ENCODE measurements at places on chromosomes 2 and 18.

- DNase-seq, result no peak
Observed at GRCh38 chr18:36025025-36025424, 42.3 kb downstream of the RPRD1A start.

DNA sequence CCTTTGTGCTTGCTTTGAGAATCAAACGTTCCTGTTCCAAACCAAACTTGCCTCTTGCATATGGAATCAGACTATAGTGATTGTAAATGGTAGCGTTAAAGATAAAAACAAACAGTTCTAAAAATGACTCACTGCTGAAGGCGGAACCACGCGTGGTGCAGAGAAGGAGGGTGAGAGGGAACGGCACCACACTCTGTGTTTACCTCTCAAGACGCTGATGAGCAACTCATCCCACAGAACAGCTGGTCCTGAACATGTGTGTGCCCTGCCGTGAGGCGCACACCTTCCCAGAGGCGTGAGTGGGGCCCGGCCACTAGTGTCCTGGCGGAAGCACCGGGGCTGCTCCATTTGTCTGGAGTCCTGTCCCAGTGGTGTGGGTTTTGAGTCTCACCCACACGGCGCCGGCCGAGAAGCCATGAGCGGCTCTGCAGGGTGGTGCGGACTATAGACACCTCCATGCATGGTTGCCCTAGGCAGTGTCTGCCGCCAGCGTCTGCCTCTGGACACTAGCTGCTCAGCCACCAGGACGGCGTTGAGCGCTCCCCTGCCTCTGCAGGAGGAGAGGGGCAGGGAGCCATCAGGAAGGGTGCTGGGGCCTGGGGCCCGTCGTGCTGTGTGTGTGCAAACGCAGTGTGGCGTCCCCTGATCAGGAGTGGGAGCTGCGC is 52.1 kb downstream of the NFATC1 start:
- DNase-seq, result no peak

GRCh38 chr18:61093965-61094364 is 239.3 kb upstream of the CDH20 start:
- no peak for DNase-seq

DNA sequence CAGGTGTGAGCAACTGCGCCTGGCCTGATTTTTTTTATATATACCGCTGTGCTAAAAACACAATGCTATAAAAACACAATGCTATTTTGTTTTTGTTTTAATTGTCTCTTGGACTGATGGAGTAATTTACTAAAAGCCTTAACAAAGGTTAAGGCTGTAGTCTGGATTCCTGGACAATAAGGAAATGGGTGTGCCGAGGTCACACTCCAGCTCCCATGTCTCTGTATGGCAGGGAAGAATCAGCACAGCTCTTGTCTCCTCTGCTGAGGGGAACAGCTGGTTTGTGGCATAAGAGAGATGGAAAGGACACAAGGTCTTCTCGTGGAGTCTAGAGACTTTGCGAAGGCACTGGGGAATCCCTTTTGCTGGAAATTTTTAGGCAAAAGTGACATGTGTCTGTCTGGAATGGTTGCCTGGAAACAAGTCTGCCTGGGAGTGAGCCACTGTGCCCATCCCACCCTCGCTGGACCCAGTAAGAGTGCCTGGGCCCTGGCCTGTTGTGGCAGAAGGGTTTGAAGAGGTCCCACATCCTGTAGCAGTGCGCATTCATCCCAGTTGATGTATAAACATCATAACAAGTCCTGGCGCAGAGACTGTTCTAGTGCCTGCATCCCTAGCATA is 73.1 kb downstream of the MAPK4 start:
- no peak for DNase-seq

DNA sequence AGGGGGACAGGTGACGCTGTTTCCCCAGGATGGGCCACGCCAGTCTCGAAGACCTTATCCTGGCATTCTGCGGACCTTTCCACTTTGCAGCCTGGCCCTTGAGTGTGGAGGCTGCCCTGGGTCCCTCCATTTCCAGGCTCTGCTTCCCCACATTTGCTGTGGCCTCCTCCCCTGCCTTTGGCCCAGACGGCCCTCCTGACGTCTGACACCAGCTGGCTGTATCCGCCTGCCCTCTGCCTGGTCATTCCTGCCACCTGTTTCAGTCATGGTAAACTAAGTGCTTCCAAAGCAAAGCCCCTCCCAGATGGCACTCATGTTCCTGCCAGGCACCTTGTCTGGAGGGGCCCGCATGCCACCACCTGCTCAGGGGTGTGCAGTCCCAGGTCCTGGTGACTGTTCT is 95.1 kb downstream of the ASB1 start:
- DNase-seq, result no peak

- no peak for DNase-seq
Observed at GRCh38 chr2:70854411-70854810, 18.8 kb upstream of the CD207 start.

DNA sequence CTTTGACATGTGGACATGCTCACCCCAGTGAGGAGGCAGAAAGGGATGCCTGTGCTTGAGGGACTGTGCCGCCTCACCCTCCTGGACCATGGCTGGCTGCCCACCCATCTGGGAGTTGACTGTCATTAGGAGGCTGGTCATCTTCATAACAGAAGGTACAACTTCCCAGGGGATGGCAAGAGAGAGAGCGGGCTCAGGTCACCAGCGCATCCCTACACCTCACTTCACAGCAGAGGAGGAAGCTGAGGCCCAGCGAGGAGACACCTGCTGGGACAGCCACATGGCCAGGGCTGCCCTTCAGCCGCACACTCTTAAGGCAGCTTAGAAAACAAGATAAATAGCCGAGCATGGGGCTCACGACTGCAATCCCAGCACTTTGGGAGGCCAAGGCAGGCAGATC is 59.4 kb downstream of the ADCY3 start:
- no peak for DNase-seq

DNA sequence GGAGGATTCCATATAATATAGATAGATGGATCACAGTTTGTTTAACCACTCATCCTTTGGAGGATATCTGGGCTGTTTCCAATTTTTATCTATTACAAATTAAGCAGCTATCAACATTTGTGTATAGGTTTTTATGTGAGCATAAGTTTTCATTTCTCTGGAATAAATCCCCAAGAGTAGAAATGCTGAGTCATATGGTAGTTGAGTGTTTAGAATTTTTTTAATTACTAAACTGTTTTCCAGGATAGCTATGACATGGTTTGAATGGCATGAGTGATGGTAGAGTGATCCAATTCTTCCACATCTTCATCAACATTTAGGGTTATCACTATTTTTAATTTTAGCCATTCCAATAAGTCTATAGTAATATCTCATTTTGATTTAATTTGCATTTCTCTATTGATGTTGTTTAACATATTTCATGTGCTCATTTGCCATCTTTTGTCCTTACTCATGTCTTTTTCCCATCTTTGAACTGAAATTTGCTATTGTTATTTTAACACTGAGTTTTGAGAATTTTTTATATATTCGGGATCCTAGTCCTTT is 31.4 kb downstream of the ABCB11 start:
- no peak for DNase-seq

GRCh38 chr2:221145396-221145795 is 426.7 kb downstream of the EPHA4 start:
- no peak for DNase-seq

DNA sequence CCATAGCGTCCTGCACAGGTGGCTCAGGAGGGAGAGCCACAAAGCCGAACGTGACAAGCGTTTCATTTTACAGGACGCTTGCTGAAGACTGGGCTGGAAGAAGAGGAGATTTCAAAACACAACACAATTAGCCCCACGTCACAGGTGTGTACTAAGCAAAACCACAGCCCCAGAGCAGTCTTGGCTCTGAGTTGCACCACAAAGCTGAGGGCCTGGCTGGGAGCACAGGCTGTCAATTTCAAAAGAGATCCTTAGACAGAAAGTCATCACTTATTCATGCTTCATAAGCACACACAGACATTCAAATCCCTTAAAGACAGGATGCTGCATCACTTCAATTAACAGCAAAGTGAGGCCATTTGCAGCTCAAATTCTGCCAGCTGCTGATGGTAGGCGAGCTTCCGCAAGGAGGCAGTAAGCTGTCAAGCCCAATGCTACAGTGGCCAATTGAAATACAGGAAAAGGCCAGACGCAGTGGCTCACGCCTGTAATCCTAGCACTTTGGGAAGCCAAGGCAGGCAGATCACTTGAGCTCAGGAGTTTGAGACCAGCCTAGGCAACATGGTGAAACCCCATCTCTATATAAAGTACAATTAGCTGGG is 79.6 kb downstream of the SKA1 start:
- no peak for DNase-seq

DNA sequence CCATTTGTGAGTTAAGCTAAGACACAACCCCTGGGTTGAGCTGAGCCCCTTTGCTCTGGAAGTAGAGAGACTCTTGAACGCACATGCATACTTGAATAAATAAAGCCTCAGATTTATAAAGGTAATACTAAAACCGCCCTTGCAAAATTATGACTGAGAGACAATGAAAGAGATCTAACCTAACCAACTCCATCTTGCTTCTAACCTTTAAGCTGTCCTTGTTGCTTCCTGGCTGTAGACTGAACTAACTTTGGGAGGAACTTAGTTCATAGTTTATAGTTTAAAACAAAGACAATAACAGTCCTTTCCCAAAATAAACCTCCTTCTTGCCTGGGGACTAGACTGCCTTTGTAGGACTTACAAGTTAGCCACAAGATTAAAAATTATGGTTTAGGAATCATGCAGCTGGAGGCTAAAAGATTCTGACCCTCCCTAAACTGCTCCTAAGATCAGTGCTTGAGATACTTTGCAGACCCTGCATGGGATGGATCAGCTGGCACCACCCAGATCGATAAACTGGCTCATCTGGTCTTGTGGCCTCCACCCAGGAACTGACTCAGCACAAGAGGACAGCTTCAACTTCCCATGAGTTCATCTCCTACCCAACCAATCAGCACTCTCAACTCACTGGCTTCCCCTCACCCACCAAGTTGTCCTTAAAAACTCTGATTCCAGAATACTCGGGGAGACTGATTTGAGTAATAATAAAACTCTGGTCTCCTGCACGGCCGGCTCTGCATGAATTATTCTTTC is 240.2 kb upstream of the SLC14A2 start:
- DNase-seq, result no peak

- DNase-seq, result peak; percentile 70
Observed at GRCh38 chr2:26764078-26764887, at the start of gene SLC35F6. TSS of gene SLC35F6 (plus strand) at chr2:26764284. CDS start at chr2:26764350, 66 bp downstream.

GRCh38 chr2:15818318-15818753 is 122.0 kb upstream of the MYCN start:
- DNase-seq, result no peak

- no peak for DNase-seq
Observed at GRCh38 chr18:61528961-61529360, 195.7 kb downstream of the CDH20 start.

DNA sequence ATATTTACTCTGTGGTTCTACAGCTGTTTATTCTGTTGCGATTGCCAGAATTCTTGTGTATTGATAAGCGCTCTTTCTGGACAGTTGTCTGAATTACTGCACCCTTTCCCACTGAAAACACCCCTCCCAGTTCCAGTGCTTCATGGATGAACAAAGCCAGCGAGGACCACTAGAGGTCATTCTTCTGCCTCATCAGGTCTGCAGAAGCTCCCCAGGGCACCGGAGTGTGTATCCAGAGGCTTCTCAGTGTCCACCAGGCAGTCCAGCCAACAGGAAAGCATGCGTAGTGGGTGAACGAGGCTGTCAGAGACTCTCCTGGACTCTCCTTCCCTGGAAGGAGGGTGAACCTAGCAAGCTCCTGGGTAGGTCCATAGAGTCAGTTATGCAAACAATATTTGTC is 40.6 kb upstream of the INHBB start:
- no peak for DNase-seq

- no peak for DNase-seq
Observed at GRCh38 chr18:64052772-64053171, 82.9 kb downstream of the SERPINB8 start.

DNA sequence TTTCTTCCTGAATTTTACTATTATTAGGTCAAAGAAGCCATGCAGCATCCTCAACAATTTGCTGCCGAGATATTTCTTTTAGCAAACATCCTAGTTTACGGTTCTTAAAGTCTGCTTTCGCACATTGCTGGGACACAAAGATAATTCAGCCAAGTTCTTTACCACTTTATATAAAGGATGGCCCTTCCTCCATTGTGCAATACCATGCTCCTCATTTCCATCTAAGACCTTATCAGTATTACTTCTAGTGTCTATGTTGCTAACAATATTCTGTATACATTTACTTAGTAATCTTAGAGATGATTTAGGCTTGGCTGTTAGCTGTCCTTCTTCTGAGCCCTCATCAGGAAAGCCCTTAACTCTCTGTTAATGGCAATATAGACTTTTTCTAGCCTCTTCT is 8.0 kb upstream of the REG1A start:
- no peak for DNase-seq

DNA sequence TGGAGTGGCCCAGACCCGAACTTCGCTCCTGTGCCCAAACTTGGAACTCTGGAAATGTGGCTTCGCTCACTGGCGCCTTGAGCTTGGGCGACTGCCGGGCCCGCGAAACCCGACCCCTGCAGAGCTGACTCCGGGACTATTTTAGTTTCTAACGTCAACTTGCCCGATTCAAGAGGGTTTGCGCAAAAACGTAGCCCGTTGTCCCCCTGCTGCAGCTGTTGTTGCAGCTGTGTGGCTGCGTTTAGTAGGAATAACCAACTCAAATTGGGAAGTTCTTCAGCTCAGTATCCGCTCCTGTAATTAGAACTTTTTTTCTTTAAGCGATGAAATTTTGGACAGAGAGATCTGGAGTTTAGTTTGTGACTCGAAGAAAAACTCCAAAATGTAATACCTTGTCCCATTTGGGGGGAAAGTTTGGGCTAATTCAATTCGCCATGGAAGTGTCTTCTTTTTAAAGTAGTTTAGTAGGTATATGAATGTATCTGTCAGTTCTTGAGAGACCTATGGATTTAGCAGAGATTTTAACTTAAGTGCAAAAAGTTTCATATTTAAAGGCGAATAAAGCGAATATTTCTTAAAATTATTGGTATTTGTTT is 559 bp downstream of the MYL12A start:
- DNase-seq, result no peak

- no peak for DNase-seq
Observed at GRCh38 chr2:173130496-173131465, 55.1 kb downstream of the MAP3K20 start.

- DNase-seq, result no peak
Observed at GRCh38 chr18:48059455-48060010, 129.1 kb upstream of the SMAD2 start.

DNA sequence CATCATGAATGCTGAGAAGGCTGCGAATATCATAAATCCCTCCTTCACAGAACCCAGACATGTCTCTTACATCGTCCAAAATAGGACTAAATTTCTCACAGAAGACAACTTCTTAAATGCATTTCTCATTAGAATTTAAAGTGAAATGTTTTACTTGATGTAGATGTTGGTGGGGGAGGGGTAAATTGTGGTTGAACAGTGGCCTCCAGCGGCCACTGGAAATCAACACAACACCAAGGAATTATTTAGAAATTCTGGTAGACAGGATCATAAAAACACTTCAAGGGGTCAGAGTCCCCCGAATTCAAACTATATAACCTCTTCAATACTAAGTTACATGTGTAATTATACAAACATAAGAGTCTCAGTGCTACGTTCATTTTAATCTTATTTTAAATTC is 135.9 kb downstream of the ABCA12 start:
- DNase-seq, result no peak

GRCh38 chr2:27977731-27978312 is 87.3 kb downstream of the BABAM2 start:
- DNase-seq, result no peak
